ENCODE measurements at places on chromosomes 6 and 20.
A peak's percentile ranks its signal among the peaks of the same experiment; 100 is the strongest.

- no peak for DNase-seq
Observed at GRCh38 chr20:50003253-50003656, 20.5 kb downstream of the SNAI1 start.

DNA sequence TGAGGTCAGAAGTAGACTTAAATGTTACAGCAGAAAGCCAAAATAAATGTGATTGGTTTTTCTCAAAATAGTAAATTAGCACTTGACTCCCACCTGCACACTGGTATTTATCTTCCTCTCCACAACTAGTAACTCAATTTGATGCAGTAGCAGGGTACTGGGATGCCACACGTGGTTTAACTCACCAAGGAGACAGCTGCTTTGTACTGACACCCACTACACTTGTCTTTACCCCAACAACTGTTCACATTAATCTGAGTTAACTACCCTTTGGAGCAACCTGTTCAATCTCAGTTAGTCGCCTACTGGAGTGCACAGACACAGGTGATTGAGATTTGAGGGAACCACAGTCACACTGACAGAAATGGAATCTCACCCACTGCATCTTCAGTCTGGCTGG lies 242.1 kb downstream of the PRKN start:
- no peak for DNase-seq

- no peak for DNase-seq
Observed at GRCh38 chr20:36344517-36345132, 38.5 kb downstream of the DLGAP4 start.

GRCh38 chr6:157063923-157064322 lies 259.4 kb downstream of the TMEM242 start:
- DNase-seq = no peak

GRCh38 chr6:136362421-136363356 lies 73.0 kb upstream of the BCLAF1 start:
- DNase-seq = no peak

DNA sequence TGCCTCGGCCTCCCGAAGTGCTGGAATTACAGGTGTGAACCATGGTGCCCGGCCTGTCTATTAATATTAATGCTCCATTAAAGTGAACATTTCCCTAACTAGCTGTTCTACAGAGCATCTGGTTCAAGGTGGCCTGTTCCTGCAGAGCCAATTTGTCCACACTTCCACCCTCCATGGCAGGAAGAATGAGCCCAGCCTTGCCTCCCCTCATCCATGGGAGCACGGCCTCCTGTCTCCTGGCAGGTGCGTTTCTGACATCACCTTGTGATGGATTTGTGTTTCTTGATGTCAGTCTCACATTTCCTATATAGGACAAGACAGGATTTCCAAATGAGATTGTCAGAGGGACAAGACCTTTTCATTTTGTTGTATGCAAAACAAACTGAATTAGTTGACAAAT lies 105.7 kb upstream of the FRMD1 start:
- no peak for DNase-seq

DNA sequence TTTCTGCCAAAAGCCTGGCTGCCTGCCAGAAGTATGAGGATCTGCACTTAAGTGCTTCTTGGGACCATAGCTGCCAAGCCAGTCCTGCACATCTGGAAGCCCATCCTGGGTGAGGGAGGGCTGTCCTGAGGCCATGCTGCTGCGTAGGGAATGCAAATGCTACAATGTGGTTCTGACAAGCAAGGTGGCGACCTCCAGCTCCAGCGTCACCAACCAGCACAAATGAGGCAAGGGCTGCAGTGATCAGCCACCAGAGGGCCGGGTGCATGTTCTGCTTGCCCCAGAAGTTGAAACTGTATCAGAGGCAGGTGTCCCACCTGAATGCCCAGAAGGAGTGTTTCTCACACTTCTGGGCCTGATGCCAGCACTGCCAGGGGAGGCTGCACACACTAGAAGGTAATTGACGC lies 99.1 kb upstream of the KCNQ5 start:
- DNase-seq = no peak

DNA sequence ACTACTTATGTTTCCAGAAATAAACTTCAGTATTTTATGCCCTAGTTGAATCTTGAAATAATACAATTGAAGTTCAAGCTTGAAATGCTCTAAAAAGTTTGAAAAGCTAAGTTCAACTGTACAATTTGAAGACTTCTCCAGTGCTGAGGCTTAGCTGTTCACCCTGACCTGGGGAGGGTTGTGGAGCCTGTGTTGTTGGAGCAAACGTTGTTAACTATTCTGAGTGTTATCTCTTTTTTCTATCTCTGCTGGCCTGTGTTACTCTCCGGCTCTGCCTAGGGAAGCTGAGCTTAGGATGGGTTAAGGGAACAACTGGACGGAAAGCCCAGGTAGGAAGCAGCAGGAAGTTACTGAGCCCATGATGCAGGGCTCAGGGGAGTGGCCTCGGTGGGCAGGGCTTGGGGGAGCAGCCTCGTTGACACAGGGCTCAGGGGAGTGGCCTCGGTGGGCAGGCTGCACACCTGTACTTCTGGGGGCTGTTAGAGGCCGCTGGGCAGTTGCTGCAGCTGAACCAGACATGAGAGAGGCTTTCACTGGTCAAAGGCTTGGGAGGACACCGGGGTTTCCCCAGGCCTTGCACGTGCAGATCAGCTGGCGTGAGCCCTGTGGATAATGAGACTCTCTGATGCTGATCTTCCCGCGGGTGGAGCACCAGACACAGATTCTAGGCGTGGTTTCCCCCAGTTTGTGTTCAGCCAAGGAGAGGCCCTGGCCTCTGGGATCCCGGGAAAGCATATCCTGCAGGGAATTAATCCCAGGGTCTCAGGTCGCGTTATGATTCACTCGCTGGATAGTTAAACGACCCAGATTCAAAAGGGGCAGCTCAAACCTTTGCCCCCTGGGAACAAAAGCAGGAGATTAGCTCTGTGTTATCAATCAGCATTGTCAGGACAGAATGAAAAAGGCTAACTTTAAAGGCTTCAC lies 58.9 kb downstream of the ERMARD start:
- no peak for DNase-seq

DNA sequence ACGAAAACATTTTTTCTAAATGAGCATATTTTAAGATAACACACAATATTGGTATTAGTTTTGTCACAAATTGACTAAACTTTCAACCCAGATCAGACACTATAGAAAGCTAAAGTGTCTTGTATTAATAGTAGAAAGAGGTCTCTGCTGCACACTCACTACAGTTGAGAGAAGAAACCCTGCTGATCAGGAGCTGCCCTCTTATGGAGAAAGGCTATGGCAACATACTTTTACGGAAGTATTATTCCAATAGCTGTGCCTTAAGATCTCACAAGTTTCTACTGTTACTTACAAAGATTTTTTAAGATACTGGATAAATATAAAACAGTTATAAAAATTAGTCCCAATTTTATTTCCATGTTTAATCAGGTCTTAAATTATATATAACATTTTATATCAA lies 155.7 kb downstream of the RIMS1 start:
- DNase-seq = no peak

DNA sequence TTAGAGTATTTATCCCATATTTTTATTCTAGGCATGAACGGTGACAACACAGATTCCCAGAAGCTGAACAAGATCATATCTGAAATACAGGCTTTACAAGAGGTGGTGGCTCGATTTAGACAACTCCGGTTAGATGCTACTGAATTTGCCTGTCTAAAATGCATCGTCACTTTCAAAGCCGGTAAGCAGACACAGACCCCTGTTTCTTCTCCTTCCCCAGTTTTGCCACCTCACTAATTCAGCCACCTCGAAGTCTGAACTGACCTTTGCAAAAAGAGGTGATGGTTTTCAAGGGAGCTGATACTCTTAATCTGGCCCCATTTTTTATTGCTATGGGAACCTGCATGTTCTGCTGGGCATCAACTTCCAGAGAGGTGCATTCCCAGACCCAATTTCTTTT lies 15.0 kb downstream of the NR2E1 start:
- no peak for DNase-seq

DNA sequence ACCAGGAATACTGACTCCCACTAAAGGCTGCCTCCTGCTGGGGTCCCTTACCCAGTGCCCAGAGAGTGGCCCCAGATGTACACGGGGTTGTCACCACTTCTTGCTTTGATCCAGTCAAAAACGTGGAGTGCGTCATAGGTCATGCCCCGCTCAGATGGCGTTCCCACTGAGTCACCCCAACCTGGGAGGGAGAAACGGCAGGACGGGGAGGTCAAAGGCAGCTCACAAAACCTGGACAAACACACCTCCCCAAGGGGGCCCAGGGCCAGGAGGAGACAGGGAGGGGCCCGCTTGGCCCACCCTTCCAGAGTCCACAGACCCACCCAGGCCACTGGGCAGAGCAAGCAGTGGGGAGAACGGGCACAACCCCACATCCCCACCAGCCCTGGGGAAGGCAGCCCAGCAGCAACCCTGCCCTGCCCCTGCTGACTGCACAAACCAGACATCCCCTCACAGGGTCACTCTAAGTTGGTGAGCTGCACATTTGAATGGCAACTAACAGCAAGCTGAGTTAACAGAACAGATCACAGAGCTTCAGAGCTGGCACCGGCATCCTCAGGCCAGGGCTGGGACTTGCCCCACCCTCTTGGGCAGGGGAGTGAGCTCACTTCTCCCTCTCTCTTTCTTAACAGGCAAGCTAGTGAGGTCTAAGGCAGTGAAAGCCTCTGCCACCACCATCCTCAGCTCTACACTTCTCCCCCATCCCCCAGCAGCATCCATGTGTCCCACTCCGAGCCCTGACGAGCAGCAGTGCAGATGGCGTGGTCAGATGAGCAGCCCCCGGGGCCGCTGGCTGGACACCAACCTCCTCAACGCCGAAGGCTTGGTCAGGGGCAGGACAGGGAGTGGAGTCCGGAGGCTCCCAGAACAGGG lies 61.7 kb downstream of the PYGB start:
- peak; percentile 41 for DNase-seq

GRCh38 chr20:22160101-22160652 lies 424.2 kb downstream of the FOXA2 start:
- no peak for DNase-seq

- DNase-seq = no peak
Observed at GRCh38 chr6:148864941-148865340, 118.1 kb downstream of the UST start.

DNA sequence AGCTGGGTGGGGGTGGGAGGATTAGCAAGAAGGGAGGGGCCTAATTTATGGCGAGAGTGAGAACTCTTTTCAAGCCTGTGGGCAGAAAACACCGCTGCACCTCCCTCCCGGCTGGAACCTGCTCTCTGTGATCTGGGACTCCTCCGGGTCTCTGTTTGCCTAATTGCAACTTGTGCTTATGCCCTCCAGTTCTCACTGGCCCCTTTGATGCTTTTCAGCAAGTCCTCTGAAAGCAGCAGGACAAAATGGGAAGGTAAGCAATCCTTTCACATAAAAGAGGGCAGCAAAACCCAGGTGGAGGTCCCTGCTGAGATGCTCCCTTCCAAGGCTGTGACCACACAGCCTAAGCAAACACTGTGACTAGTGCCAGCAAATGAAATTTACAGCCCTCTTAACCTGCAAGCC lies 523.0 kb upstream of the FLRT3 start:
- DNase-seq = no peak

DNA sequence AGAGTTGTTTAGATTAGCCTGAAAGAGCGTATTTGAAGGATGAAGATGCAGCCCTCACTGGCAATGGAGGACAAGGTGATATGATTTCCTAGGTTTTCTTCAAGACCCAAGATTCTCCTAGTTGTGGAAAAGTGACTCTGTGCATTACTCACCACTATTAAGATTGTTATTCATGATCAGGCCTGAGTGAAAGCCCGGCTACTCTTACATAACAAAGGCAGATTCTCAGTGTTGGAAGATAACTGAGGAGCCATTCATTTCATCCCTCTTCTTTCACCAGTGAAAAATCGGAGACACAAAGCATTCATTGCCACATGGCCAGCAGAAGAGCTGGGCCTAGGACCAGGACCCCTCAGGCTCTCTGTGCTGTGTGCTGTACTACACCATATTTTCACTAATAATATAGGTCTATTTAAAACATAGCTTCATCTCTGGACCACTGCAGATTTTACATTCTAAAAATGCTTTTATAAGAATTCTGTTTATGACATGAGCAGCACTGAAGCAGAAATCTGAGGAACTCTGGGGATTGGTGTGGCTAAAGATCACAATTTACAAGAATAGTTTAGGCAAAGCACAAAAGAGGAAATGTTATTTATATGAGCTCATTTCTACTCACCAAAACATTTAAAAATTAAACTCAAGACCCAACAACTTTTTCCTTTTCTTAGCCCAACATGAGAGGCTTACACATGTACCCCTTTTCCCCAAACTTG lies 181.9 kb upstream of the CCN2 start:
- DNase-seq = no peak

DNA sequence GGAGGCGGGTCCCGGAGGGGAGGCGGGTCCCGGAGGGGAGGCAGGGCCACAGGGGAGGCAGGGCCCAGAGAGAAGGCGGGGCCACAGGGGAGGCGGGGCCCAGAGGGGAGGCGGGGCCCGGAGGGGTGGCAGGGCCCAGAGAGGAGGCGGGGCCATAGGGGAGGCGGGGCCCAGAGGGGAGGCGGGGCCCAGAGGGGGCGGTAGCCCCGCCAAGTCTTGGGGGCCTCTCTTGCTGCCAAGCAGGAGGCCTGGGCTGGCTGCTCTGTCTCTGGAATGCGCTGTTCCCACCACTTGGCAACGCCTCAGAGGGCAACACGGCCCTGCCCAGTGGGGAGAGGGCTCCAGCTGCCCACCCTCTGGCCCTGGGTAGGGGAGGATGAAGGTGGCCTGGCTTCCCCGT lies 80.5 kb downstream of the YTHDF1 start:
- no peak for DNase-seq

GRCh38 chr6:75334266-75335040 lies 49.9 kb upstream of the TMEM30A start:
- no peak for DNase-seq

GRCh38 chr20:47178277-47178676 lies 178.2 kb downstream of the ZMYND8 start:
- DNase-seq = no peak

DNA sequence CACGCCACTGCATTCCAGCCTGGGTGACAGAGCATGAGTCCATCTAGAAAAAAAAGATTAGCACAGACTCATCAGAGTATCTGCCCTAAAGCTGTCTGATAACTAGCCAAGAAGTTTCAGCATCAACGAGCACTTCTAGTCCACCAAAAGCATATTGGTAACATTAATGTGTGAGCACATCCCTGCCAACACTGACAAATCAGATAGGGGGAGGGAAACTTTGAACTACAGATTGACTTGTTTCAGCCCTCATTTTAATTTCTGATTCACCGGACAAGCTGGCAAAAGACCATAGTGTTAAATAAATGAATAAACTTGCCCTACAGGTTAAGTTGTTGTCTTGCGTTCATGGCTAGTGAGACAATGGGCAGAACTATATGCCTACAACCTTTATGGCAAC lies 7.7 kb upstream of the SEC63 start:
- DNase-seq = no peak

GRCh38 chr20:37262505-37262904 lies 891 bp upstream of the GHRH start:
- no peak for DNase-seq

- no peak for DNase-seq
Observed at GRCh38 chr20:16390991-16391390, 182.3 kb downstream of the KIF16B start.

- DNase-seq = peak; percentile 5
Observed at GRCh38 chr6:44627091-44627882, 239.8 kb downstream of the CDC5L start.

DNA sequence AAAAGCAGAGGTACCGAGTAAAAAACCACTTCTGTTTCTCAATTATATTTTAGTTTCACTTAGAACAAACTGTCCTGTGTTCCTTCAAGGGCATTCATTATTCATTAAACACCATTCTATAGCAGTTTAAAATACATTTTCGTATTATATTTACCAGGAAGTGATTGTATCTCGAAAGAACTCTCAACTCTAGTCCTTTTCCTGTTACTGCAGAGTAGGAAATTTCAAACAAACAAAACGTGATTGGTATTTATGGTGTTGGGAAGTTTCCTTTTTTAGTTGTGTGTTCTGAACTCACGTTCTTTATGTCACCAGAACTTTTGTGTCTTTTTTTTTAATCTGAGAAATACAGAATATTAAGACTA lies 139.5 kb upstream of the BTBD3 start:
- no peak for DNase-seq

Data from hypothalamus (tissue), 51 donors.